ENCODE measurements at places on chromosomes 16 and 17.

GRCh38 chr17:72507370-72507769, 386.6 kb downstream of the SOX9 start:
- no peak for DNase-seq

- DNase-seq = no peak
These were observed 4.8 kb downstream of the EEF2K start for GRCh38 chr16:22210854-22211253.

DNA sequence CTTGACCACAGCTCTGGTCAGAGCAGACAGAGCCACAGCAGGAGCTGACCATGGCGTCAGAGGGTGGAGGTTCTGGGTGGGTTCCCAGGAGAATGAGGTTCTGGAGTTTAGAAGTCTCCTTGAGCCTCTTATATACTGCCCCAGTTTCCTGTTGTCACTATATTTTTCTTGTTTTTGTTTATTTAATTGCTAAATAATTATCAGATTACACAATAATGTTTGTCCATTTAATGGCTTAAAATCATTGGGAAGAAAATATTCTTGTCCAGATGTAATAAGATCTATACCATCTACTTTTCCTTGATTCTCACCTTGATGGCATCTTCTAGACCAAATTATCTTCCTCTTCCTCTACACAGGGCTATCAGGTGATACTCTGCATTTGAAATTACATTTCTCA, at the start of gene KRTAP4-3:
Gene KRTAP4-3 (minus strand): TSS at position 101 of the 400 bp plus-strand sequence. CDS start 49 bp downstream, at position 52.
- no peak for DNase-seq

DNA sequence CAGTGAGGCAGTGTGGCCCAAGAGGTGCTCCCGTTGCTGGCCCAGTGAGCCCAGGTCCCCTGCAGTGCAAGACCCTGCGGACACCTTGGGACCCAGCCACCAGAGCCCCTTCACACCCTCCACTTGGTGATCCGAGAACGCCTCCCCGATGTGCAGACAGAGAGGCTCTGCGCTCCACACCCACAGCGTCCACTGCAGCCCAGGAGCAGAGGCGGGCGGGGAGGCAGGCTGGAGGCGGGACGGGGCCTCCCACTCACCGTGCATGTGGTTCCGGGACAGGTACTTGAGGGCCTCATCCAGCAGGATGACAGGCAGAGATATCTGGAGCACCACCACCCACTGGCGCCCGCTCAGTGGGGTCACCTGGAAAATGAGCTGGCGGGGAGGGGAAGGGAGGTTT, 12.1 kb upstream of the P2RX1 start:
- no peak for DNase-seq

DNA sequence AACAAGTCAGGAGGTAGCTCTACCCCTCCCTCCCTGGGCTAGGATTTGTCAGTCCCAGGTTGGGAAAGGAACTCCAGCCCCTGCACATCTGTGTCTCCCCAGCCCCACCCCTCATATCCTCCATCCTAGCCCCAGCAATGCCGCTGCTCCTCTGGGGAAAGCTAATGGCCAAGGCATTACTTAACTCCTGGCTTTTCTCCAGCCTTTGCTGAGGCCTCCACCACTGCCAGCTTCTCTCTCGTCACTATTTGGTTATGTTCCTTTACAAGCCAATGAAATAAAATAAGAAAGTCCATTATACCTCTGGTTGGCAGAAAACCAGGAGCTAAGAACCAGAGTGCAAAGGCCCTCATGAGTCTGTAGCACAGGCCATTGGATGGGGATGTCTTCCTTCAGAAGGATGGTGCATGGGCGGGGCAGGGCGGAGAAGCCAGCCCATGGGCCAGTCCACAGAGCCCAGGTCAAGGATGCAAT, 171.0 kb downstream of the CCDC182 start:
- no peak for DNase-seq

GRCh38 chr17:27650836-27651235, 19.8 kb downstream of the LGALS9 start:
- DNase-seq = no peak

DNA sequence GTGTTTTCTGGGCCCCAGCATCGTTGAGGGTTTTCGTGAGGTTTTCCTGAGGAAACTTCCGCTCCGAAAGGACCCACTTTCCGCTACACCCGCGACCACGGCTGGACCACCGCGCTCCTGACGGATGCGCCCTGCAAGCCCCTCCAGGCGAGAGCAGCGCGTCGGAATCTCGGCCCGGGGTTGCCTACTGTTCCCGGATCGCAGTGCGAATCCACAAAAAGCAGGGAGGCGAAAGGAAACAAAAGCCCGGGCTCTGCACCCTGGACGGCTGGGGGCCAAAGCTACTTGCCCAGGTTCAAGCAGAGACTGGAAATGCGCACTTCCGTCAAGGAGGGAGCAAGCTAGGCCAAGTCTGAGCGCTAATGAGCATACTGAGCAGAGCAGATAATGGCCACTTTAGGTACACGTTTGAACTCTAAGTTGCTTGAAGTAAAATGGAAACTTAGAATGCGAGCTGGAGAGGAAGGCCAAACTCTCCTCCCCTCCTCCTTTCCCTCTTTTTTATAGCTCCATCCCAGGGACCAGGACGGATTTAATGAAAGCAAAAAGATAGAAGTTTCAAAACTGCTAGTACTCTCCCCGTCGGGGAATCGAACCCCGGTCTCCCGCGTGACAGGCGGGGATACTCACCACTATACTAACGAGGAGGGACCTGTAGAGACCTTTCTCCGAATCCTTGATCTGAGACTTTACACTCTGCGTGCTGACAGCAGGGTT, 11.4 kb upstream of the AURKB start:
- peak; percentile 96 for DNase-seq

DNA sequence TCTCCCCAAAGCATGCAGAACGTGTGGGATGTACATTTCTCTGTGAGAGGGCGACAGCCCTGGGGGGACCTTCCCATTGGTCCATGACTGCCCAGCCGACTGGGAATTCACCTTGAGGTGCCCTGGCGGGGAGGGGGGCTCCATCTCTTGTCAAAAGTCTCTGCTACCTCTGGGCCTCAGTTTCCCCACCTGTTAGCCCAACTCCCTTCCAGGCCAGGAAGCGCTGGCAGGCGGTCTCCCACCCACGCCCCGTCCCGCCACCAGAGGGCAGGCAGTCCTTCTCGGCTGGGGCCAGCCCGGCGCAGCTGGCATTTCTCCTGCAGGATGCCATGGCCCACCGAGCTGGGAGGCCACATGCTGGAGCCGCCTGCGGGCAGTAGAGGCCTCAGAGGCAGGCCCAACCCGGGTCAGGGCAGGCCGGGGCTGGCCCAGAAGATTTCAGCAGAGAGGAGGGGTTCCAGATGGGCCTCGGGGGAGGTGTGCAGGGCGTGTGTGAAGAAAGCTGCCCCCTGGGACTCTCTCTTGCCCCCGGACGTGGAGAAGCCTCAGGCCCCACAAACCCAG, 16.6 kb downstream of the CD7 start:
- no peak for DNase-seq

DNA sequence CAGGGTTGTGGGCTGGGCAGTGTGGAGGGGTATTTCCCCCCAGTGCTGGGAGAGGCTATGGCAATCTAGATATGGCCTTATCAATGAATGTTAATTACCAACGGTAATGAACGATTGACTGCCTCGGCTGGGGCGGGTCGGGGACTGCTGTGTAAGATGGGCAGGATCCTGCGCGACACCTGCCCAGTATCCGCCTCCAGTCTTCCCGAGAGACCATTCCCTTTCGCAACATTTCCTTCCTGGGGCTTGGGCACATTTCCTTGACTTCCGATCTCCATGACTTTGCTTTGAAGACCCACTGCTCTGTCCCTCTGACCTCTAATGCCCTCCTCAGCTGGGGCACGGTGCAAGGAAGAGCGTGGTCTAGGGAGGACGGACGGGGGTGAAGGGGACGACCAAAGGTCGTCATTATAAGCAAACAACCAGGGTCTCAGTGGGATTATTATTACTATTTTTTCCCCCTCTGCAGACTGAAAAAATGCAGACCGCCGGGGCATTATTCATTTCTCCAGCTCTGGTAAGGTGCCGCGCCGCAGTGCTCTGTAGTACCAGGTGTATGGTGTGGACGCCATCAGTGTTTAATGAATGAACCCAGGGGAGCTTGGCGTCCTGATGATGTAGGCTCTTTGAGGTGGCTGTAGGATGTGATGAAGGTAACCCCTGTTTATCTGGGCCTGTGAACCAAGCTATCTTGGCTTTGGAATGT, 506 bp downstream of the ATP5MC1 start:
- no peak for DNase-seq

- DNase-seq = peak; percentile 56
These were observed 453.3 kb downstream of the KCNJ2 start for GRCh38 chr17:70622368-70623260.

- DNase-seq = no peak
These were observed 36.4 kb upstream of the CDH15 start for GRCh38 chr16:89135166-89135565.

DNA sequence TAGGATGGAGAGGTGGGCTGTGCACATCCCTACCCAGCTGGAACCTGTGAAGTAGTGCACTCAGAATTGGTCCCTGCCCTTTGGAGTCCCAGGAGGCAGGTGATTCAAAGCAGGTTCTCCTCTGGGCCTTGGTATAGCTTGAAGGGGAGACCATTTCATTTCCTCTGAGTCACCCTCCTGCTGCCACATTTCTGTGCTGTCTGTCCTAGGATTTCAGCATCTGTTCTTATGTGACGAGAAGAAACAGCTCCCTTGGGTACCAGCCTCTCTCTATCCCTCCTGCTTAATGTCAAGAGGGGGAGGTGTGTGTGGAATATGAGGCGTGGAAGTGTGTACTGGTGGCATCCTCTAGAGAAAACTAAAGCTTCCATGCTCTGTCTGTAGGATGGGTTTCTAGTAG, 5.0 kb upstream of the NFE2L1 start:
- DNase-seq = no peak

DNA sequence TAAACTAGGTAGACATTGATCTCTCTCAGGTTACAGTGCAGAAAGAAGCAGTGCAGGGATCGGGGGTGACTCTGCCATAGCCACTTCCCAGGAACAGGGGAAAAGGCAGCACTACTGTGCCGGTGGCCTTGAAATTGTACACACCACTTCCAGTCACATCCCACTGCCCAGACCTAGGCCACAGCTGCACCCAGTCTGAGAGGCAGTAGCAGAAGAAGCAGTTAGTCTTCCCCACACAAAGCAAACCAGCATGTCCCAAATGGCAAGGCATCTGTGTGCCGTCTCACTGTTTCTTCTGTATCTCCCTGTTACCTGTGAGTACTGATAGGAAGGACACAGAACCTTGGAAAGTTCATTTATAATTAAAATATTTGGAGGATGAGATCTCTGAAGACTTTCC, 47.0 kb downstream of the TMC6 start:
- DNase-seq = no peak

DNA sequence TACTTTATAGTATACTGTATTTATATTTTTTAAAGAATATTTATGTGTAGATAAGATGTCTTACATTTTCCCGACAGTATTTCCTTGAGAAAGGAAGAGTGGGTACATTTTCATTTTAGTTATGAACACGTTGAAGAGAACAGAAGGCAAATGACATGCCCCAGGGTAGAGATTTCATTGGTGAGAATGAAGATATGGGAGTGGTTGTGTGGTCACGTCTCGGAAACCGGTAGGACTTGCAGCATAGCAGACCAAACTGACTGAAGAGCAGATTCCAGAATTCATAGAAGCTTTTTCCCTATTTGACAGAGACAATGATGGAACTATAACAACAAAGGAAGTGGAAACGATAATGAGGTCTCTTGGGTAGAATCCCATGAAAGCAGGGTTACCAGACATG, 71.7 kb downstream of the KCNJ2 start:
- DNase-seq = no peak

GRCh38 chr16:79001156-79001967, 599.2 kb downstream of the MAF start:
- peak; percentile 40 for DNase-seq

DNA sequence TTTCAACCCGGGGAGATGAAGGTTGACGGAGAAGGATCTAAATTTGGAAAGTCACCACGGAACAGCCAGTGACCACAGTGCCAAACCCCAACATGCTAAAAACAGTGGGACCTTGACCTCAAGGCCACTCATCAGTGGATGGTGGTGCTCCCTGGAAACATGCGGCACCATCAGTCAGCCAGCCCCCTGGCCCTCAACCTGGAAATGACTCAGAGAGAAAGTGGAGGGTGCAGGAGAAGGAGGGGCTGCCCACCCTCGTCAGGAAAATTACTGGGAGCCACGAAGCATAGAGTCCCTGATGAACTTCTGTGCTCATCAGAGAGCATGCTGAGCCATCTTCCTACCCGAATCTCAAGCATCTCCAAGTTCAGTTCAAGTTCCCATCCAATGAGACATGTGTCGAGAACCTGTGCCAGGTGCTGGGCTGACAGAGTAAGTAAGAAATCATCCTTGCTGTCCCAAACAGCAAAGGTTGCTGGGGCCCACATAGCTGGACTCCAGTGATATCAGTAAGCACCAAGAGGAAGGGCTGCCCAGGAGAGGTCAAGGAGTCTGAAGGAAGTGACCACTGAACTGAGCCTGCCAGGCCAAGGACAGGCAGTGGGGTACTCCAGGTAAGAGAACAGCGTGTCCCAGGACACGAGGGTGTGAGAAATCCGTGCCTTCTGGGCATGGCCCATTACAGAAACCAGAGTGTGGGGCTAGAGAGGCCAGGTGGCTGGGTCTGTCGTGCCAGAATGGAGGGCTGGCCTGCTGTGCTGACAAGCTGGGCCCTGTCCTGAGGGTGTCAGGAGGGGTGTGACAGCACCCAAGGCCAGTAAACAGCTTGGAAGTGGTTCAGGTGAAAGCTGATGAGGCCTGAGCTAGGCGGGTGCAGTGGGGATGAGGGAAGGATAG, 5.2 kb downstream of the PECAM1 start:
- no peak for DNase-seq

GRCh38 chr16:67006930-67007658, 18.7 kb downstream of the CES4A start:
- no peak for DNase-seq

GRCh38 chr17:64306850-64307463, 43.9 kb upstream of the TEX2 start:
- DNase-seq = peak; percentile 68

DNA sequence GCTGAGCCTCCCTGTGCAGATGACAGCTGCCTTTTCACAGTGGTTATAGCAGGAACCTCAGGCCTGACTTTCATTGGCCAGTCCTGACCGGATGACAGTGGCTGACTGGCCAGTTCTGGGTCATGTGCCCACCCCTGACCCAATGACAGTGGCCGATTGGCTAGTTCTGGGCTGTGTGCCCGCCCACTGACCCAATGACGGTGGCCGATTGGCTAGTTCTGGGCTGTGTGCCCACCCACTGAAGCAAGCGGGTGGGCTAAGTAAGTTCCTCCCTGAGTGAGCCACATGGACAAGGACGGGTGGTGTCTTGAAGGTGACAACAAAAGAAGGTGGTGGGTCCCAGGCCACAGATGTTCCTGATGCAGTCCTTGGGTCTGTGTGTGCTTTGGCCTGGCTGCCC, 9.5 kb downstream of the DEF8 start:
- DNase-seq = no peak

GRCh38 chr17:33811984-33812577, 443.0 kb upstream of the CCL2 start:
- DNase-seq = no peak

- DNase-seq = no peak
These were observed 18.5 kb upstream of the SMIM5 start for GRCh38 chr17:75614556-75615270.

DNA sequence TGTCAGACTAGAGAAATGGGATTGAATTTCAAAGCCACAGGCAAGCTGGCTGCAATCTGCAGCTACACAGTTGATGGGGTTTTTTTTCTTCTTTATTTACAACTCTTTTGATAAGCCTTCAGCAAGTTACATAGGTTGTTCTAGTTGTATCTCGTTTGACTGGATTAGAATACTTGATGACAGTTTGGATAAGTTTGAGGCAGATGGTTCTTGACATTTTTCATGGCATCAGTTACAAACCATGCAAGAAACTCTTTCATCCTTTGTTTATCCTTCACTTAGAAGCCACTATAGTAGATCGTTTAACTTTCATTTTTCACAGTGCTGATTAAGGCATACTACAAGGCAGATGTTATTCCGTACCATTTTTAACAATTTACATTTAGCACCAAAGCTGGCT, 238.9 kb downstream of the TOX3 start:
- no peak for DNase-seq
